ENCODE measurements at places on chromosomes 5 and 9.

GRCh38 chr5:138986186-138986800 is 111.2 kb upstream of the LRRTM2 start:
- DNase-seq, result no peak

DNA sequence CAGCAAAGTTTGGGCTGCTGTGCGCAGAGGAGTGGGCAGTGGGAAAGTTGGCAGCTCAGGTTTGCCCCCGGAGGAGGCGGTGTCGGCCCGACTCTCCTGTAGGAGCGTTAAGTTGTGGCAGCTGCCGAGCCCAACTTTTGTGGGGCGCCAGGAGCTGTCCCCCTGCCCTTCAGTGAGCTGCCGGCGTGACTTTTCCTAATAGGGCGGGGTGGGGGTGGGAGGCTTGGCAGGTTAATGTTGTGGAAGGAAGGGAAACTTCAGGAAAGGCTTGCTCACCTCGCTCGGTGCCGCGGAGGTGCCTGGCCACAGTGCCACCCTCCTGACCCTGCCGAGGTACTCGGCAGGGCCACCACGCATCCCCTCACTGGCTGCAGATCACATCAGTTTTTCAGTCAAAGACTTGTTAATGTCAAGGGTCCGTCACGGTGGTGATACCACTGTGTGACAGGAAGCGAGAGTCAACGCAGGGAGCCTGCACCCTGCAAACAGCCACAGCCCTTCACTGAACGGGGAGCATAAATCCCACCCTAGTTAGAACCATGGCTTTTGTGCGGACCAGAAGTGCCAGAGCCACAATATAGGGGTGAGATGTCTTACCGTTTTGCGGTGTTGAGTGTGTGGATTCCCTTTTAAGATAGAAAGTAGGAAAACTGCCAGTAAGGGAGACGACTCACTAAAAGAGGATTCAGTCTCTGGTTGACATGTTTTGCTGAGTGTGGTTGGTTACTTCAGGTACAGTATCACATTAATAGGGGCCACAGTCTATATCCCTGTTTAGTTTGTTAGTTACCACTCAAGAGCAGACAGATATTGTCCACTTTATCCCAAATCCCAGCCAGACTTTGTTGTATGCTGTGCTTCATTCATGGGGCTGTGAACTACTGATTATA is 796 bp downstream of the LNPEP start:
- DNase-seq, result peak; percentile 56

DNA sequence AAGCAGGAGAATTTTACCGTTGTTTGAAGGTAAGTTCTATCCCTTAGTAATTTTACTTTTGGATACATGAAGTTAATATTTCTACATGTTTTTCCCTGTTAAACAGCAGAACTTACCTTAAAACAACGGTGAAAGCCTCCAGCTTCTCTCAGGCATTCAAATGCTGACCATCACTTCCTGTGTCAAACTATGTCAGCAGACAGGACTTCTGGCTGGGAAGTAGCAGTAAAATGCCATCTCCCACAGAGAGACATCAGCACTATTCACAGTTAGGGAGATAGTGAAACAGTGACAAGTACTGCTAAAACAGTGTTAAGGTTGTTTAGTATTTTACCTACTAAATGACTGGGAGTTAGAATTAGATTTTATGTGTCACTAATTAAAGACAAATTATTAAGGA is 34.2 kb upstream of the GOLGA1 start:
- DNase-seq, result no peak

GRCh38 chr9:134366223-134367031 is 40.2 kb downstream of the RXRA start:
- DNase-seq, result no peak

DNA sequence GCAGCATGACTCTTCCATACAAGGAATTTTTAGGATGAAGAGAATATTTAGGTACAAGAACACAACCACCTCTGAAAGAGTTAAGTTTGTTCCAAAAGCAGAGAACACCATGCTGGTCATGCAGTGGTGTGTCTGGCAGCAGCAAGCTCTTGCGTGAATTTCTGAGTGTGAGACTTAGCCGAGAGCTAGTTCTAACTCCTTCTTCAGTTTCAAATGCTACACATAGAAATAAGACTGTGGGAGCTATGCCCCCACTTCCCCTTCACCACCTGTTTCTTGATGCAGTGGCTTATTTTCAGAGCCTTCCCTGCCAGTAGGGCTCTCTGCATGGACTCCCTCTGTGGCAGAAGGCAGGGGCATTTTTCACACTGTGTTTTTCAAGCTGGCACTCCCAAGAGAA is 122.9 kb upstream of the ZNF366 start:
- DNase-seq, result no peak

DNA sequence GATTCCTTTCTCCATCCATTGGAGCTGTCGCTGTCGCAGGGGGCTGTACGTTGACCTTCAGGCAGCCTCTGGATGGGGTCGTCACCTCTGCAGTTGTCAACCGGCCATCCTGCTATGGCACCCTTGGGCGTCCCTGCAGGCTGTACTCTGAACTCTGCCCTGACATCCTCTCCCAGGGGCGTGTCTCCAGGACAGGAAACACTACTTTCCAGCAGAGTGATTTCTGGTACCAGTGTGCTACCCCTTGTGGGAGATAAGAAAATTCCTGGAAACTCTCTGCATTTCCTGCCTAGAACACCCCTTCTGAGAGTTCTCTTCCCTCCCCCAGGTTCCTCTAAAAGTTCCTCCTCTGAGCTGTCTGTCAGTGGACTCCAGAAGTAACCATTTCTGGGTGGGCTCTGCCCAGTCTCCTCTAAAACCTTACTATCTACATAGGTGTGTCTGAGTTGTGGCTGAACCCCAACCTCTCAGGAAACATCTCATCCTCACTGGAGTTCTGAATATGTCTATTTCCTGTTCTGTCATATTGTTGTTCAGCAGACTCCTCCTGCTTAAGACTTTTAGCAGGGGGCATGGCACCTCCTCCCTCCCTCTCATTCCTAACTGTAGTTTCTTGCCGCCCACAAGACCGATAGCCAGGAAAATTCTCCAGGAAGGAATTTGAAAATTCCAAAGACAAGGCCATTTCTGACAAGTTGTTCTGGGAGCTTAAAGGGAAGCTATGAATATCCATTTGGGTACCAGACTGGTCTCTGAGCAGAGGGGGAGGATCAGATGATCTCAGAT is 145.3 kb upstream of the RASEF start:
- no peak for DNase-seq

DNA sequence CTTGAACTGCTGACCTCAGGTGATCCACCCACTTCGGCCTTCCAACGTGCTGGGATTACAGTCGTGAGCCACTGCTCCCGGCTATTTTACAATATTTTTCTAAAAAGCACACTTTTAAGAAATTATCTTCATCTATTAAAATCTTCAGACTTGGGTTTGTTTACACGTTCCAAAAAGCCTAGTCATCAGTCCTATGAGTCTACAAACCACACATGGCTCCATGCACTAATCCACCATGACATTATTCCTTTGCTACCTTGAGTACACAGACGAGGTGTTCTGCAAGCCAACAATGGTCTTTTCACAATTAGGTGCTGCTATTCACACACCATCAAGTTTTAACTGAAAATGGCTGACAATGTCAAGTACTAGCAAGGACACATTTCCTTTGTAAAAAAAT is 41.0 kb downstream of the TRPM6 start:
- no peak for DNase-seq

- peak; percentile 44 for DNase-seq
Observed at GRCh38 chr5:87120518-87121303, 147.0 kb upstream of the RASA1 start.

DNA sequence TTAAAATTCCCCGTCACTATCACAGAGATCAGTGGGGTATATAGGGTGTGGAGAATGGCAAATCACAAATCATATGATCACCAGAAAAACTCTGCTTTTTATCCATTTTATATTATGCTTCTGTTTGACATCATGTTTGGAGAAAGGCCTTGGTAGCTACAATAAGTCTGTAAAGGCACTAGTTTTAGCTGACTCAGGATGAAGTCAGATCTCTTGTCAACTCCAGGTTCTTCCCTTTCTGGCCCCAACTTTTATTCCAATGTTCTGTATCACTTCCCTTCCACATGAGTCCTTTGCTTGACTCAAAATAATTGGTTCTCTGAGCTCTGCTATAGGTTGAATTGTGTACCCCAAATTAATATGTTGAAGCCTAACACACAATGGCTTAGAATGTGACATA is 484.9 kb downstream of the PTPRD start:
- no peak for DNase-seq

DNA sequence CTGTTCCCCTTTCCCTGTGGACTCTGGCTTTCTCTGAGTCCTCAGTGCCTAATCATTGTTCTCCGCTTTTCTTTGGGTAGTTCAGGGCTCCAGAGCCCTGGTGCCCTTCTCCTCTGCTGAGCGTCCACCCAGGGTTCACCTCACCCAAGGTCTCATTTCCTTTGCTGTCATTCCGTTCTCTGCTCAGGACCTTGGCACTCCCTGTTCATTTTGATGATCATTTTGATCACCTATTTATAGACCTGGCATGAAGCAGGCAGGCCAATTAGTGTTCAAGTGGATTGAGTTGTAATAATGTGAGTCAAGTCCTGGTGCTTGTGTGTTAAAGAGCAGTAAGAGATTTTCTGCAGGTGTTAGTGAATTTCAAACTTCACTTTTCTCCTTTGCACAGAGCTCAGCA is 3.6 kb downstream of the TRIO start:
- no peak for DNase-seq

GRCh38 chr5:106759581-106759980 is 911.2 kb downstream of the EFNA5 start:
- DNase-seq, result no peak

DNA sequence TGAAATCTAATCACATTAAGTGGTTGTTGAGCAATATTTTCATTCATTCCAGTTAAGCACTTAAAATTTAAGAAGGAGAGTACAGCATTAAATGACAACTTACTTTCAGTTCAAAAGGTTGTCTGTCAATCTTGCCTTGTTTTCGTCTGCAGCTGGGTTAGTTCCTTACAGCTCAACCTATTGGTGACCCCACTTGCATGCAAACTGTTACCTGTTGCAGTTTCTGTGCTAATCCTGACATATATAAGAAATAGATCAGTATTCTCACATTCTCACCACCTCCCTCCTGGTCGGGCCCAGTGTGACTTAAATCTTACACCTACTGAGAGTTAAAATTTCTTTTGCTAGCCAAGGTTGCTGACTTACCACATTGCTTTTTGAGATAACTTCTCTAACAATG is 191.8 kb upstream of the SMC2 start:
- no peak for DNase-seq

DNA sequence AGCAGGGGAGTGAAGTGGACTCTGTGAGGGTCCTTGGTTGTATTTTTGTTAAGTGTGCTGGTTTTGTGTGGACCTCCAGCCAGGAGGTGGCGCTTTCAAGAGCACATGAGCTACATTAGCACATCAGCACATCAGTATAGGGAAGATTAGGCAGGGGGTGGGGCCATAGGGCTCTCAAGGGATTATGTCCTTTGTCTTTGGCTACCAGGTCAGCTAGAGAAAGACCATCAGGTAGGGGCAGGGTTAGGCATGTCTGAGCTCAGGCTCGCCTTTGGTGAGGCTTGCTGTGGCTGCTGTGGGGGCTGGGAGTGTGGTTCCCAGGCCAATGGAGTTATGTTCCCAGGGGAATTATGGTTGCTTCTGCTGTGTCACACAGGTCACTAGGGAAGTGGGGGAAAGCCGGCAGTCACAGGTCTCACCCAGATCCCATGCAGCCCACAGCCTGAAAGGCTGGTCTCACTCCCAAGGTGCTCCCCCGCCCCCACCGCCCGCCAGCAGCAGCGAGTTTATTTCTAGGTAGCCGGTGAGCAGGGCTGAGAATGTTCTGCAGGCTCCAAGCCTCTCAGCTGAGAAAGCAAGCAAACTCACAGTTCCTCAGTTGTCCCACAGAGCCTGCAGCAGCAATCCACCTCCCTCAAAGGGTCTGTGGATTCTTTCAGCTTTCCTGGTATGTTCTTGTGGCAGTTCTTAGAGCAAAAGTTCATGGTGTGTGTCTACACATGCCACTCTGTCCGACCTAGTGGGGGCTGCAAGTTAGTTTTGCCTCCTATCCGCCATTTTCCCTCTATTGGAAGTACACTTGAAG is 13.7 kb downstream of the OR1J1 start:
- DNase-seq, result peak; percentile 11

DNA sequence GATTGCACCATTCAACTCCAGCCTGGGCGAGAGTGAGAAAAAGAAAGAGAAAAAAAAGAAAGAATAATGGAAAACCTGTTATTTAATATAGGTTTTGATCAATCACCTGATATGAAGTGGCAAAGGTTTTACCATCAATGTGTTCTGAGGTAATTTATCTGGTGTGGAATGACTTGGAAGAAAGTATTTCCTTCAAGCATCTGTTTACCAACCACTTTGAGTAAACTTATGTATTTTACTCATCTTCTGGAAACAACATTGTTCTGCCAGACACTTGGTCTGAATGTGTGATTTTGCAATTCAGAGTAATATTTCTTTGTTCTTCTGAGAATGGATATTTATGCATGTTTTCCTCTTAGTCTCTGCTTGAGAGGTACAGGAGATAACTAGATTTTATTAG is 24.3 kb downstream of the KIF2A start:
- no peak for DNase-seq

DNA sequence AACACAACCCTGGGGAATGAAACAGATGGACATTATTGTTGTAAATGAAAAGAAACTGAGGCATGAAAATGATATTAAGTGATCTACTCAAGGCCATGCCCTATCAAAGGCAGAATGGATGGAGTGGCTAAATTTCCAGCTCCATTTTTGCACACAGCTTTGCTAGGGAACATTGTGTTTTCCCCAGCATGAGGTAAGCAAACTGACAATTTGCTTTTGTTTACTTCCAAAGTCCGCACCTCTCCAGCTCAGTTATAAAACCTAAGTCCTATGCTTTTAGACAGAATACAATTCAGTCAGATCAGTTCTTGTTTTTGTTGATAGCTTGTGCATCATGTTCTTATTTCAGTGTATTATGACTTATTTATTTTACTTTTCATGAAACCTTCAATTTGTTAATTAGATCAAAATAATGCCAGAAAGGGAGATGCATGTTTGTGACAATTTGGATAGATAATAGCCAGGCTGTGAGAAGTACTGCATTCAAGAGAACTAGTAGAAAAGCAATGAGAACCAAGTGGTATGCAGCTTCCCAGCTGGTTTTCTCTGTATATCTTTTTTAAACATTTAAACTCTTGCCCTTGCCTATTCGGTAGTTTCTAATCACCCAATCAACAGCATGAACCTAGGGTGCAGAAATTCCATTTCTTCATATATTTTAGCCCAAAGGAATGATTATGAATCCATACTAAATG is 380.8 kb downstream of the SPATA31D1 start:
- DNase-seq, result no peak

- no peak for DNase-seq
Observed at GRCh38 chr5:160291467-160291866, 20.9 kb downstream of the CCNJL start.

- no peak for DNase-seq
Observed at GRCh38 chr9:106954558-106954957, 91.6 kb downstream of the ZNF462 start.

DNA sequence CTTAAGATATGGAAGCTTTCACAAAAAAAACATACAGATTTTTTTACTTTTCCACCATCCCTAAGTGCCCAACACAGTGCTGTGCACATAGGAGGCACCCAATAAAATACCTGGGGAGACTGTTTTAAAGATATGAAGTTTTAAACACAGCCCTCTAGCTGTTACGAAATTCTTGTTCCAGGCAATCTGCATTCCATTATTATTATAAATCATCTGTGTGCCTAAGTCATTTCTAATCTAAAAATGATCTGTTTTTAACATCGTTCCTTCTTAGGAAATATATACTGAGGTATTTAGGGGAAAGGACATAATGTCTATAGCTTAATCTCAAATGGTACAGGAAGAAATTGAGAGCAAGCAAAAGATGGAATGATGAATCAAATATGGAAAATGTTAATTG is 32.7 kb upstream of the ISCA1 start:
- DNase-seq, result no peak

- no peak for DNase-seq
Observed at GRCh38 chr9:20570087-20570486, 52.2 kb downstream of the MLLT3 start.

- DNase-seq, result no peak
Observed at GRCh38 chr9:129889122-129889940, 54.1 kb downstream of the USP20 start.
